Right renal cortex interstitium (tissue), 3 donors: ENCODE measurements at places on chromosomes 1 and 21. TPM values are rescaled to one million over a fixed set of nuclear protein-coding genes. Genes with fewer than 3 reads are reported as not detected.

DNA sequence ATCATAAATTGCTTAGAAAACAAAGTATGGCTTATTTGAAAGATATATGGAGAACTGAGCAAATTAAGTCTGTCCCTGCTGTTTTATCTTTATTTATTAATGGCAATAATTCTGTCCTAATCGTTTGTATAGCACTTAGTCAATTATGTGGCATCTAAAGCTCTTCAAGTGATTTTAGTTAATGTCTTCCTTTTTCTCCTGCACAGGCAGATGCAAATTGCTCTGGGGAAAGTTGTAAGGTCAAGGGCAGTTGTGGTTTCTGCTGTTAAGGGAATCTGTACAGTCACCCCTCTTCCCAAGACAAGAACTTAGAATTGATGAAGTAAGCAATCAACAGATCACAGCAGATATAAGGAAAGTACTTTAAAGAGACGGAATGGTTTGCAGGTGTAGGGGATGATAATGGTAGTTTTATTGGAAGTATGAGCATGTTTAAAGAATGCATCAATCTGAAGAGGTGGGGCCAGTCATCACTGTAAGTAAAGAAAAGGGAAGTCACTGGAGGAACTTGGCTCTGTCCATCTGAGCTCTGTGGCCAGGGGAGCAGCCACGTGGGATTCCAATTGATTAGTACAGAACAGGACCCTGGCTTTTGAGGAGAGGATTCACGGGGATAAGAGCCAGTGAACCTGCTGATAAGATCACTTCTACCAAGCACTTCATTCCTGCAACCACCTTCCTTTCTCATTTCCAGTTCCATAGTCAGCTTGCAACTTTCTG, 116.0 kb upstream of the KCNJ6 start:
- DNase-seq, result no peak

- no peak for DNase-seq
Measured at GRCh38 chr1:215118081-215118480, 35.5 kb downstream of the KCNK2 start.

GRCh38 chr1:100459358-100460114, 78.4 kb upstream of the GPR88 start:
- no peak for DNase-seq

- no peak for DNase-seq
Measured at GRCh38 chr1:62508187-62508758, 71.4 kb downstream of the USP1 start.

DNA sequence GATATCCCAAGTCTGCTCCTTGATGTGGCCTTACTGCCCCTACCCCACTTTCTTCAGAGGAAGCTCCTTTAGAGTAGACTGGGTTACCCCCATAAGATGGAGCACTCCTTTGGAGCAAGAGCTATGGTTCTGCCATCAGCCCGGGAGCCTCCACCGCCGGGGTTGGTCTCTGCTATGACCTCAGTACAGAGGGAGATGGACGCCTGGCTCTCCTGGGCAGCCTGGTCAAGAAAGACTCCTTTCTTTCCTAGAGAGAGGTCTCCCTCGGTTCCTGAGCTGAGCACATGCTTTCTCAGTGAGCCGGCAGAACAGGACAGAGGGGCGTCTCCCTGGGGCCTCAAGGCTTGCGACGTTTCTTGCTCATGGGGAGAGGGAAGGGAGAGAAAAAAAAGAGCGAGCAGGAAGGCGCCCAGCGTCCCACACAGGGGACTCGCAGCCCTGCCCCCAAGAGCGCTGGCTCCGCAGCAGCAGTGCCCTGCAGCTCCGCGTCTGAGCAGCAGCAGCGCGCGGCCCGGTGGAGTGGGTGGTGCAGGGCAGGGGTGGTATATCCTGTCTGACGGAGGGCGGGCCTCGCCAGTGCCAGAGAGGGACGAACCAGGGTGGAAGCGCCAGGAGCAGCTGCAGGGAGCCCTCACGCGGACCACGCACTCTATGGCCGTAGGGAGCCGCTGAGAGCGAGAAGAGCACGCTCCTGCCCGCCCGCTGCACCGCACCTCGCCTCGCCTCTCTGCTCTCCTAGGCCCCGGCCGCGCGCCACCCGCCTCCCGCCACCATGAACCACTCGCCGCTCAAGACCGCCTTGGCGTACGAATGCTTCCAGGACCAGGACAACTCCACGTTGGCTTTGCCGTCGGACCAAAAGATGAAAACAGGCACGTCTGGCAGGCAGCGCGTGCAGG, at the start of gene PKP1:
TSS of gene PKP1 (plus strand) at position 576 of the 899 bp plus-strand sequence. CDS start at position 773, 197 bp downstream.
- no peak for DNase-seq

DNA sequence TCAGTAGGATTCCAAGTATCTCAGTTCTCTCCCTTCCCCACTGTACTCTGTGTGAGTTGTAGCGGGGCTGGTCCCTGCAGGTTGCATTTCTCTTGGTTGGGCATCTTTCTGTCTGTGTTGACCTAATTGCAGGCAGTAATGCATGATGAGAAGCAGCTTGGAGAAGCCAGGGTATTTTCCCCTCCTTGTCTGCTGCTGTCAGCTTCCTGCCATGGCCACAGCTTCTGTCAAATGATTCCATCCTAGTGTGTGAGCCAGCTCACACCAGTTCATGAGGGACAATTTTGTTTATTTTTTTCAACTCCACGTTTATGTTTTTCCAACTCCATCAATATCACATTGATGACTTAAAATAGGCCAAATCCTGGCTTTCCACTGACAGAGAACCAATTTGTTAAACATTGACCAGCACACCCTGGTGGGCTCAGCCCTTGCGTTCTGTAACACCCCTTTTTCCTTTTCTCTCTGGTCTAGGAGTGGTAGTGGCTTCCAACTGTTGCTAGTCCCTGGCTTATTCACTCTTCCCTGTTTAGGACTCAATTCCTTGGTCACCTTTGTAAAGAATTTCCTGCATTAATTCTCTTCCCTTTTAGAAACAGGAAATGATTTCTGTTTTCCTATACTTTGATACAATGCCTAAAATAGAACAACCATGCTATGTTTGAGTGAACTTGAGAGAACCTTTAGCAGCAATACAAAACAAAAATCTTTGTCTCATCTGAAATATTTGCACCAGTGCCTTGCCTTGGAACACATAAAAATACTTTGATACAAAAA, 44.9 kb upstream of the APOBEC4 start:
- DNase-seq, result no peak

DNA sequence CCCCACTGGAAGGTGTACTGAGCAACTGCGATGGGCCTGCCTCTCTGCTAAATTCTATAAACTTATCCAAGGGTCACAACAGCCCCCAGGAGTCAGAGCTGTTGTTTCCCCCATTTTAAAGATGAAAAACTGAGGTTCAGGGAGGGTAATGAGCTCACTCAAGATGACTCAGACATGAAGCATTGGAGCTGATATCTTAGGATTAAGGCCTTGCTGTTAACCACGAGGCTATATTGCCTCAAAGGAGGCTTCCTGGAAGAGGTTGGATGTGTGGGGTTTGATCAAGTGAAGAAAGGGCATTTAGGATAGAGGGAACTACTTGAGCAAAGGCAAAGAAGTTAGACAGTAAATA, 6.7 kb downstream of the LDLRAP1 start:
- no peak for DNase-seq

Gene TTC22
- 5.4 TPM for polyA plus RNA-seq

- DNase-seq, result no peak
Measured at GRCh38 chr1:150628766-150629114, 672 bp downstream of the ENSA start.

DNA sequence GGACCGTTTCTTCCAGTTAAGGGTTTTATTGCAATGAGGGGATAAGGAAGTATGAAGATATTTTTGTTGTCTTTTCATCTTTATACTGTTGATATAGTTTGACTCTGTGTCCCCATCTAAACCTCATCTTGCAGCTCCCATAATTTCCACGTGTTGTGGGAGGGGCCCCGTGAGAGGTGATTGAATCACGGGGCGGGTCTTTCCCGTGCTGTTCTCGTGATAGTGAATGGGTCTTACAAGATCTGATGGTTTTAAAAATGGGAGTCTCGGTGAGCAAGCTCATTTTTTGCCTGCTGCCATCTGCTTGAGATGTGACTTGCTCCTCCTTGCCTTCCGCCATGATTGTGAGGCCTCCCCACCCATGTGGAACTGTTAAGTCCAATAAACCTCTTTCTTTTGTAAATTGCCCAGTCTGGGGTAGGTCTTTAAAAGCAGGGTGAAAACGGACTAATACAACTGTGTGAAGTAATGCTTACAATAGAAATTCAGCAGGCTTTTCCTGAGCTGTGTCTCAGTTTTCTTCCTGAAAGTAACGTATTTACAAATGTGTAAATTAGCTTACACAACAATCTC, 377.3 kb downstream of the SIPA1L2 start:
- DNase-seq, result no peak

Gene LYST
- polyA plus RNA-seq, result 11.8 TPM

DNA sequence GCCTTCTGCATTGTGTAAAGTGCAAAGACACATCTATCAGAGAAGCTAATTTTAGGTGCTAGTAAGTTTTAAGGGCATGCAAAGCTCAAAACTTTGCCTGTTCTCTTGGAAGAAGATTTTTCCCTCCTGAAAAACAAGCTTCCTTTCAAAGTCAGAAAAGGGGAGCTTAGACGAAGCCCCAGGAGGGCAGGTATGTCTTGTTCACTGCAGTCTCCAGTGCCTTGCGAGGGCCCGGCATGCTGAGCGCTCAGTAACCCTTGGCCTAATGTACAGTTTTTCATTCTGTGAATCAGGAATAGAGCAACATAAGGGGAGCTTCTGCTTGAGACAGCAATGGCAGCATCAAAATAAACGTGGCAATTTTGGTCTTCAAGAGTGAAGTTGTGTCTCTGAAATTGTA, 35.0 kb downstream of the GALNT2 start:
- DNase-seq, result no peak
